Spinal cord (tissue), 10 donors: ENCODE measurements at places on chromosomes 5 and 9. TPM values are rescaled to one million over a fixed set of nuclear protein-coding genes. Genes with fewer than 3 reads are reported as not detected.
A peak's percentile ranks its signal among the peaks of the same experiment; 100 is the strongest.

- H3K27ac ChIP-seq: no peak overlapping the region
- H3K4me1 ChIP-seq: peaks cover 6% of the 10 kb centered on the region
- no peaks in the 10 kb centered on the region for H3K27me3 ChIP-seq
- H3K4me3 ChIP-seq: no peak overlapping the region
Measured at GRCh38 chr5:157860898-157861890, 2.2 kb upstream of the CLINT1 start.

GRCh38 chr5:16550316-16550952, 66.4 kb downstream of the RETREG1 start:
- no peak overlapping the region for H3K4me3 ChIP-seq
- no peaks in the 10 kb centered on the region for H3K27me3 ChIP-seq
- no peaks in the 10 kb centered on the region for H3K36me3 ChIP-seq
- H3K27ac ChIP-seq: no peak overlapping the region
- peaks cover 3% of the 10 kb centered on the region for H3K4me1 ChIP-seq
- DNase-seq: no peak

DNA sequence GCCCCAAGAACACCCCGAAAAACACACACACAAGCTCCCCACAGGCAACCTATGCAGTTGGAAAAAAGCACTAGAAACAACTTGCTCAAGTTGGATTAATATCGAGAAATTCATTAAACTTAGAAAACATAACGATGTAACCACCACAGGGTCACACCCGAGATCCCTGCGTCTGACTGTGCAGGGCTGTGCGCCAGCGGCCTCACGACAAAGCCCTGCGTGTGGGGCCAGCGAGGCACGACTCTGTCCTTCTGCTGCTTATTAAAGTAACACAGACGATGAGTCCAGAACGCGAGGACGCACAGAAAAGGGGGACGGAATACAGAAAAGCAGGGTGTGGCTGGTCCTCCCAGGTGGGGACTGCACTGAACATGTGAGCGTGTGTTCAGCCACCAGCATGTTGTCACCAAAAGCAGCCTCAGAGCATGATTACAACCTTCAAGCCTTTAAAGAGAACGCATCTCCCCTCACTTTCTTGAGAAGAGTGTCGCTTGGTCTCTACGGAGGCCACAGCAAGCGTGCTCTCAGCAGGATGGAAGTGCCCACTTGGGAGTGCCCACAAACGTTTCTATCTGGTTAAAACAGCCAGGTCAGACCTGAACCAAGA, 14.4 kb downstream of the SLC12A7 start:
- no peak overlapping the region for H3K4me3 ChIP-seq
- peaks cover 41% of the 10 kb centered on the region for H3K4me1 ChIP-seq
- H3K27me3 ChIP-seq: peaks cover 2% of the 10 kb centered on the region
- no peak for DNase-seq

DNA sequence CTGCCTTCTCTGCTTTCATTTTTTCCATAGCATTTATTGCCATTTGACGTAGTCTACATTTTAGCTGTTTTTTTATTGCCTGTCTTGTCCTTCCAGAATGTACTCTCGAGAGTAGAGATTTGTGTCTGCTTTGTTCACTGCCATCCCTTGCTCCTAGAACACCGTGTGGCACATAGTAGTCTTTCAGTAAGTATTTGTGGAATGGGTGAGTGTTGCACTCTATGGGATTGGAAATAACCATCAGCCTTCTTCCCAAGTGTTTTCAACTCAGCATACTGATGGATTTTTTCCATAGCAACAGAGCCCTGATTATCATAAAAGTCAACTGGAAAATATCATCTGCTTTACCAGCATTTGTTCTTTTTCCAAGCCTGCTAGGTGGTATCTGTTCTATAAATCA, 462.6 kb downstream of the ENC1 start:
- no peak for DNase-seq
- H3K36me3 ChIP-seq: no peaks in the 10 kb centered on the region
- H3K27me3 ChIP-seq: no peaks in the 10 kb centered on the region

DNA sequence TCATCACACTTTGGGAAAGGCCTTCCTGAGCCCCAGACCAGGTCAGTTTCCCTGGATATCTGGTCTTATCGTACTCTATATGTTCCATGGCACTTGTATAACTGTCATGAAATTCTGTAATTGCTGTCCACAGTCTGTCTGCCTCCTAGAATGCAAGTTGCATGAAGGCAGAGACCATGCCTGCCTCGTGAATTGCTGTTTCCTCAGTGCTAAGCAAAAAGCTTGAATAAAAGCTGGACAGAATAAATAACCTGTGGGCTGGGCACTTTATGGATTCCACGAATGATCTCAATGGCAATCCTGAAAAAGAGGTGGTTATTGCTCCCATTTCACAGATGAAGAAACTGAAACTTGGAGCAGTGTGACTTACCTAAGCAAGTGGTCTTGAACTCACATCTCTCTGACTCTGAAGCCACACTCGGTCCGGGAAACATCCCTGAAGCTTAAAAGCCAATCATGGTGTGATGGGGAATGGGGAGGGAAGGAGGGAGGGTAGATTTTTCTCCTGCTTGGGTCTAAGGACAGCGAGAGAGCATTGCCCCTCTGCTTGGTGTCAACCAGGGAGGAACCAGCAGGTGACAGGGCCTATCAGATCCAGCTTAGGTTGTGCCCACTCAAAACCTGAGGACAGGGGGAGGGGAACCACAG, 13.2 kb upstream of the LHX2 start:
- no peak overlapping the region for H3K4me3 ChIP-seq
- peaks cover 89% of the 10 kb centered on the region for H3K27me3 ChIP-seq
- peaks cover 19% of the 10 kb centered on the region for H3K4me1 ChIP-seq
- DNase-seq: no peak
- no peak overlapping the region for H3K27ac ChIP-seq

DNA sequence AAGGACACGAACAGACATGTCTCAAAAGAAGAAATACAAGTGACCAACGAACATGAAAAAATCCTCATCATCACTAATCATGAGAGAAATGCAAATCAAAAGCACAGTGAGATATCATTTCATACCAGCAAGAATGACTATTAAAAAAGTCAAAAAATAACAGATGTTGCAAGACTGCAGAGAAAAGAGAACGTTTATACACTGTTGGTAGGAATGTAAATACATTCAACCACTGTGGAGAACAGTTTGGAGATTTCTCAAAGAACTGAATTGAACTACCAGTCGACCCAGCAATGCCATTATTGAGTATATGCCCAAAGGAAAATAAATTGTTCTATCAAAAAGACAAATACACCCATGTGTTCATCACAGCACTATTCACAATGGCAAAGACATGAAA, 45.7 kb downstream of the FXN start:
- no peak for DNase-seq
- no peak overlapping the region for H3K27ac ChIP-seq
- H3K36me3 ChIP-seq: no peaks in the 10 kb centered on the region
- no peak overlapping the region for H3K4me3 ChIP-seq
- H3K27me3 ChIP-seq: no peaks in the 10 kb centered on the region
- no peaks in the 10 kb centered on the region for H3K4me1 ChIP-seq

GRCh38 chr9:137067860-137068538, 2.4 kb downstream of the SAPCD2 start:
- no peak overlapping the region for H3K4me3 ChIP-seq
- H3K36me3 ChIP-seq: peaks cover 39% of the 10 kb centered on the region
- peaks cover 55% of the 10 kb centered on the region for H3K4me1 ChIP-seq
- no peak for DNase-seq
- peaks cover 6% of the 10 kb centered on the region for H3K27me3 ChIP-seq

- no peaks in the 10 kb centered on the region for H3K27me3 ChIP-seq
- no peaks in the 10 kb centered on the region for H3K36me3 ChIP-seq
- peak overlapping the region; percentile 73 for H3K27ac ChIP-seq
- no peak overlapping the region for H3K4me3 ChIP-seq
- H3K4me1 ChIP-seq: peaks cover 5% of the 10 kb centered on the region
- DNase-seq: no peak
Measured at GRCh38 chr5:159010661-159011442, 88.9 kb downstream of the EBF1 start.

GRCh38 chr5:132856011-132856410, 10.3 kb downstream of the GDF9 start:
- H3K4me1 ChIP-seq: no peaks in the 10 kb centered on the region
- no peaks in the 10 kb centered on the region for H3K27me3 ChIP-seq
- H3K4me3 ChIP-seq: no peak overlapping the region
- no peaks in the 10 kb centered on the region for H3K36me3 ChIP-seq
- no peak for DNase-seq

DNA sequence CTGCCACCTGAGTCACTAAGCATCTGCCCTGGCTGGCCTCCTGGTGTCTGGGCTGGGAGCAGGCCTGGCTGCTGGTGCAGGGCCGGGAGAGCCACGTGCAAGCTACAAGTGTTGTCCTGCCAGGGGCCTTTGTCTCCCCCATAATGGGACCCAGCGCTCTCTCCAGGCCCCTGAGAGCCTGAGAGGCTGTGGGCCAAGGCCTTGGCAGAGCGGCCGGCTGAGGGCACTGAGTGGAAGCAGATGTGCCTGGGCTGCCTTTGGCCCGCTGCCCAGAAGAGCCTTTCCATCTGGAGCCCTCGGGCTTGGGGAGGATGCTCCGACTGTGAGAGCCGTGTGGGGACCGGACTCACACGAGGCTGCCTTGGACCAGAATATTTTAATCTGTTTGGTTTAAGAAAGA, 185.5 kb downstream of the RGS3 start:
- H3K27ac ChIP-seq: peak overlapping the region; percentile 13
- H3K4me3 ChIP-seq: no peak overlapping the region
- DNase-seq: peak; percentile 73
- peaks cover 18% of the 10 kb centered on the region for H3K27me3 ChIP-seq

GRCh38 chr5:132020568-132021339, 9.3 kb upstream of the ACSL6 start:
- DNase-seq: no peak
- H3K4me3 ChIP-seq: no peak overlapping the region
- no peaks in the 10 kb centered on the region for H3K4me1 ChIP-seq
- H3K27ac ChIP-seq: no peak overlapping the region

- H3K4me3 ChIP-seq: no peak overlapping the region
- no peaks in the 10 kb centered on the region for H3K4me1 ChIP-seq
- no peak overlapping the region for H3K27ac ChIP-seq
- H3K36me3 ChIP-seq: no peaks in the 10 kb centered on the region
Measured at GRCh38 chr5:145464171-145464570, 371.0 kb downstream of the PRELID2 start.

DNA sequence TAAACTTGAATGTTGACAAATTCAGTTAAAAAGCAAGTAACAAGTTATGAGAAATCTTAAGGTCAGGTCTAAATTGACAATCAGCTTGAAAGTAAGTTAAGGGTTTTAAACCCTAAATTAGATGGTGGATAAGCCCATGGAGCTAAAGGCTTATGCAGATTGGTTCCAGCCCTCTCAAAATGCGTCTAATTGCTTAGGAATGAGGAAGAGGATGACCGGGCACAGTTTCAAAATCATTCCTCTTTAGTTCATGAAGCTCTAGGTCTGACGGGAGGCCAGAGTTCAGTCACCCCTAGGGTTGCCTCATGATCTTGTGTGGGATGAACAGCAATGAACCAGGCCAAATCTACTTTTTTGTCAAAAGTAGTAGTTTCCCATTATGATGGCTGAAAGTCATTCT, 75.4 kb downstream of the SLC38A9 start:
- H3K27me3 ChIP-seq: no peaks in the 10 kb centered on the region
- H3K27ac ChIP-seq: peak overlapping the region; percentile 3
- H3K36me3 ChIP-seq: peaks cover 6% of the 10 kb centered on the region
- DNase-seq: no peak
- no peaks in the 10 kb centered on the region for H3K4me1 ChIP-seq

GRCh38 chr9:137277329-137278041, at the start of gene TOR4A:
Gene TOR4A, plus strand, starts transcription at chr9:137277726. Its CDS starts 964 bp downstream, at chr9:137278690.
- peaks cover 39% of the 10 kb centered on the region for H3K4me1 ChIP-seq
- H3K36me3 ChIP-seq: peaks cover 41% of the 10 kb centered on the region
- H3K27me3 ChIP-seq: peaks cover 54% of the 10 kb centered on the region
- H3K27ac ChIP-seq: peak within 1 kb of the TSS; percentile 52
- H3K4me3 ChIP-seq: peak within 1 kb of the TSS; percentile 36

The SLC6A19 gene
- 0.06 TPM for total RNA-seq

The UNC5A gene
- 4.1 TPM for total RNA-seq

The GNA14 gene
- 6.1 TPM for total RNA-seq

The PRLR gene
- 13.7 TPM for total RNA-seq

The SPATA31A3 gene
- total RNA-seq: not detected

The PPP3R2 gene
- 0.61 TPM for total RNA-seq

The TAS2R1 gene
- 0.69 TPM for total RNA-seq

The SH3PXD2B gene
- total RNA-seq: 18.3 TPM

The SLCO6A1 gene
- not detected for total RNA-seq

The EQTN gene
- total RNA-seq: 0.61 TPM

The SLC4A9 gene
- 0.39 TPM for total RNA-seq

The NDUFS4 gene
- 124 TPM for total RNA-seq

The ELAVL2 gene
- total RNA-seq: 35.8 TPM

The PCDH12 gene
- total RNA-seq: 5.4 TPM

The TRIM7 gene
- total RNA-seq: 1.9 TPM

The ARL10 gene
- total RNA-seq: 22.6 TPM
